ENCODE measurements at places on chromosomes 3 and 15. TPM values are rescaled to one million over a fixed set of nuclear protein-coding genes. Genes with fewer than 3 reads are reported as not detected.

DNA sequence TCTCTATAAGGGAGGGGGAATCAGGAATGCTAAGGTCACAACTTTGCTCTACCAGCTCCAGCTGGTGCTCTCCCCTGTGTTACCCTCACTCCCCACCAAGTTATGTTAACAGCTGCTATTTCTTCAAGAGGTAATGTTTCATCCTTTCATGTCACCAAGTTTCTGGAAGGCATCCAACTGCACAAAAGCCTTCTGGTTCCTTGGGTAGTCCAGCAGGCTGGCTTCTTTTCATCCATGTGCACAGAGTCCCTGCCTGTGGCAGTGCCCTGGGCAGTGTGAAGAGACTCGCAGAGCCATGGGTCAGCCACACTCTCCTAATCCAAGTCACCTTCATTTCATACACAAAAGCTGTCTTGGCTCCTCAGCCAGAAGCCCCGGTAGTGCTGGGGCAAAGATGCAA is 737.5 kb upstream of the LMCD1 start:
- no peak for DNase-seq
- H3K27ac ChIP-seq = no peak overlapping the region
- H3K36me3 ChIP-seq = no peaks in the 10 kb centered on the region

DNA sequence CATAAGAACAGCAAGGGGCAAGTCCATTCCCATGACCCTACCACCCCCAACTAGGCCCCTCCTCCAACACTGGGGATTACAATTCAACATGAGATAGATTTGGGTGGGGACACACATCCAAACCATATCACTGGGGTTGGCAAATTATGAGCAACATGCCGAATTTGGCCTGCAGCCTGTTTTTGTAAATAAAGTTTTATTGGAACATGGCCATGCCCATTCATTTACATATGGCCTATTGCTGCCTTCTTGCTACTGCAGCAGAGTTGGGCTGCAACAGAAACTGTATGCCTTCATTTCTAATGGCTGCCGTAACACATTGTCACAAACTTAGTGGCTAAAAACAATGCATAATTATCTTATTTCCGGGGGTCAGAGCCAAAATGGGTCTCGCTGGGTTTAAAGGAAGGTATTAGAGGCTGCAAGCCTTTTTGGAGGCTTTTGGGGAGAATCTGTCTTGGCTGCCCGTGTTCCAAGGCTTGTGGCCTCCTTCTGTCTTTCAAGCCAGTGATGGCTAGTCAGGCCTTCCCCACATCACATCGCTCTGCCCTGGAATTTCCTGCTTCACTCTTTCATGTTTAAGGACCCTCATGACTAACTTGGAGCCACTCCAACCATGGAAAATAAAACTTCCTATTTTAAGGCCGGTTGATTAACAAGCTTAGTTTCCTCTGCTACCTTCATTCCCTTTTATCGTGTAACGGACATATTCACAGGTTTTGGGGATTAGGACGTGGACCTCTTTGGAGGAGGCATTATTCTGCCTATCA is 428.5 kb upstream of the PROK2 start:
- no peaks in the 10 kb centered on the region for H3K4me1 ChIP-seq
- H3K27me3 ChIP-seq = peaks cover 1% of the 10 kb centered on the region
- no peak overlapping the region for H3K27ac ChIP-seq

- peak; percentile 49 for DNase-seq
- H3K27me3 ChIP-seq = no peaks in the 10 kb centered on the region
- no peak overlapping the region for H3K4me3 ChIP-seq
- H3K27ac ChIP-seq = no peak overlapping the region
Measured at GRCh38 chr3:97938444-97938843, 33.8 kb downstream of the RIOX2 start.

DNA sequence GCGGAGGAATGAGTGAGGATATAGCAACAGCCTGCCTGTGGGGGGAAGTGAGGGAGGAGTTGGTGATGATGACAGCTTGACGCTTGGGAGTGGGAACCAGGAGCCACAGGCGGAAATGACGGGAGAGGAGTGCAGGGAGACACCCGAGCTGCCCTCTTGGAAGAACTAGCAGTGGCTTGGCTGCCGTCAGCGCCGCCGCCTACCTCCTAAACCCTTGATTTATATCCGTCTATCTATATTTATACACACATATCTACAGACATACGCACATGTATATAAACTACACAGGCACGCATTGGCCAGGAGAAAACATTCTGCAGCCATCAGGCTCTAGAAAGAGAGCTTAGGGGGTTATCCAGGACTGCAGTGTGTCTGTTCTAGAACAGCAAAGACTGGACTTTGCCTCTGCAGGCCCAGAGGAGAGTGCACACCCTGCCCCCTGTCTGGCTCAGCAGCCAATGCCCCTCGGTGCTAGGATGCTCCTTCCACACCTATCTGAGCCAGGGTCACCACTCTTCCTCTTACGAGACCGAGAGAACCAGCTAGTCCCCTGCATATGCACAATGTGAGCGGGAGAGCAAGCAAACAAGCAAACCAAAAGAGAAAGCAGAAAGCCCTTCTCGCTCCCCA is 45.3 kb upstream of the MAGEF1 start:
- H3K4me3 ChIP-seq = no peak overlapping the region
- no peaks in the 10 kb centered on the region for H3K36me3 ChIP-seq
- H3K27me3 ChIP-seq = peaks cover 2% of the 10 kb centered on the region
- H3K4me1 ChIP-seq = peaks cover 42% of the 10 kb centered on the region
- DNase-seq = peak; percentile 99

DNA sequence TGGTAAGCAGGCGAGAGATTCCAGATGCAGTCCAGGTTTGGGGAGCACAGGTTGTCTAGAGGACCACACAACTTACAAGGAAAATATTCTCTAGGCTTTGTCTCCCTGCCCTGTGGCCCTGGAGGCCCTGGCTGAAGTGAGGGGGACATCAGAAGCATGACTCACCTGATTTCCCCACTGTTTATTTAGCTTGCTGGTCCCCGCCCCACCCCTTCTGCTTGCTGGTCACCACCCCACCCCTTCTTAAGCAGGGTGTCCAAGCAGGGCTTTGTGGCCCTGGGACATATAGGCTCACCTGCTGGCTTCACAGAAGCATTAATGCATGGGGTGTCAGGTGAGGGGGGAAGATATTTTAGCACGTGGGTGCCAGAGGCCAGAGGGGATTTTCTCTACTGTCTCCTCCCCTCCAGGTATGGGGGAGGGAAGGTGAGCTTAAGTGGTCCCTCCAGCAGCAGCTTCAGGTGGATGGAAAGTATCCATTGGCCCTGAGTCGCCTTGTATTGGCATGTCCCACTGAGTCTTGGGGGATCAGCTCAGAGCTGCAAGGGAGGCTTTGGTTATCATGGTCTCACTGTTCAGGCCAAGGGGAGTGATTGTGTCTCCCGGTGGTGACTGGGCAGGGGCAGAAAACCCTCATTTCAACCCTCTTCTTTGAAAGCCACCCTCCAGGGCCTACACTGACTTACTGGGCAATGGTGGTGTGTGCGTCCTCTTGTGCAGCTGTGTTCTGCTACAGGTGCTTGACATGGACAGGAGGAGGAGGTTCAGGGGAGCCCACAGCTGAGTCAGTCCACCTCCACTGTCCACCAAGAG is 49.8 kb downstream of the GASK1A start:
- H3K4me3 ChIP-seq = no peak overlapping the region
- no peak overlapping the region for H3K27ac ChIP-seq
- no peaks in the 10 kb centered on the region for H3K4me1 ChIP-seq

DNA sequence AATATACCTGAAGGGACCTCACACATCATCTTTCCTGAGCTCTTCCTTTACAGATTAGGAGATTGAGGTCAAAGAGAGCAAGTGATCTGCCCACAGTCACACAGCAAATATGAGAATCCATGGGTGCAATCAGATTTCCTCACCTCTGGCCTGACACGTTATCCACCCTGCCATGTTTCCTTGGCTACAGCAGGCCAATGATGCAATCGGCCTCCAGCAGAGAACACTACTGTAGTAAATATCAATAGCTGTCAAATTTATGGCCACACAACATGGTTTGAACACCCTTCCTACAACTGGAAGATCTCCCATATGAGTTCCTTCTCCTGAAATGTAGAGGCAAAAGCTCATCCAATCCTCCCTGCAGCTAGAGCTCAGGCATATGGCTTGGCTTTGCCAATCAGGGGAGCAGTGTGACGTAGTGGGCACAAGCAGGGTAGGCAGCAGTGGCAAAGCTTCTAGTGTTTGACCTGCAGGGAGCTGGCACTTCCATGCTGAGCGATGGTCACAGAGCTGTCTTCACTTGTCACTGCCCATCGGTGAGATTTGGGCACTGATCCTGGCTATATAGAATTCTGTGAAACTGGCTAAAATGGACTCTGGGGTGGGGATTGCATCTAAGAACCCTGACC is 271.3 kb downstream of the TJP1 start:
- no peak overlapping the region for H3K4me3 ChIP-seq
- DNase-seq = no peak
- H3K27ac ChIP-seq = no peak overlapping the region

- no peaks in the 10 kb centered on the region for H3K4me1 ChIP-seq
- no peak overlapping the region for H3K4me3 ChIP-seq
- H3K27ac ChIP-seq = no peak overlapping the region
- no peak for DNase-seq
- no peaks in the 10 kb centered on the region for H3K36me3 ChIP-seq
- no peaks in the 10 kb centered on the region for H3K27me3 ChIP-seq
Measured at GRCh38 chr3:174810254-174810653, 48.9 kb upstream of the NAALADL2 start.

DNA sequence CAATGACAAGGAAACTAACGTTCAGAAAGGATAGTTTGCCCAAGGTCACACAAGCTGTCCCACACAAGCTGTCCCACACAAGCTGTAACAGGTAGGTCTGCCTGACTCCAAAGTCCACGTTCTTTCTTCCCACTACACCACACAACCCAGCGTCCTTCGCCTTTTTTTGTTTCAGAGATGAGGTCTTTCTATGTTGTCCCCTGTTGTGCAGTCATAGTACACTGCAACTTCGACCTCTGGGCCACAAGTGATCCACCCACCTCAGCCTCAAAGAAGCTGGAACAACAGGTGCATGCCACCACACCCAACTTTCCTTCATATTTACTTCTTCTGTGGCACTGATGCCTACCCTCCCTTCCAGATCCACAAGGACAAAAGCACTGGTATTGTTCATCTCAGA is 21.4 kb downstream of the MB21D2 start:
- no peak for DNase-seq
- H3K4me1 ChIP-seq = peaks cover 14% of the 10 kb centered on the region
- H3K36me3 ChIP-seq = no peaks in the 10 kb centered on the region
- no peak overlapping the region for H3K4me3 ChIP-seq
- H3K27ac ChIP-seq = no peak overlapping the region

GRCh38 chr15:79282371-79283251 is at the start of gene ANKRD34C:
Gene ANKRD34C, plus strand, starts transcription at chr15:79282722. Its CDS starts 10,563 bp downstream, at chr15:79293285.
- H3K36me3 ChIP-seq = no peaks in the 10 kb centered on the region
- peaks cover 28% of the 10 kb centered on the region for H3K27me3 ChIP-seq
- no peaks in the 10 kb centered on the region for H3K4me1 ChIP-seq
- no peak within 1 kb of the TSS for H3K27ac ChIP-seq
- no peak within 1 kb of the TSS for H3K4me3 ChIP-seq

Gene ANKUB1
- total RNA-seq = not detected

Gene NEK11
- 1.9 TPM for total RNA-seq

Gene FILIP1L
- 19.9 TPM for total RNA-seq
